ENCODE measurements at places on chromosomes 5 and 9.

GRCh38 chr5:78632467-78632866 is 16.1 kb downstream of the LHFPL2 start:
- DNase-seq, result no peak

DNA sequence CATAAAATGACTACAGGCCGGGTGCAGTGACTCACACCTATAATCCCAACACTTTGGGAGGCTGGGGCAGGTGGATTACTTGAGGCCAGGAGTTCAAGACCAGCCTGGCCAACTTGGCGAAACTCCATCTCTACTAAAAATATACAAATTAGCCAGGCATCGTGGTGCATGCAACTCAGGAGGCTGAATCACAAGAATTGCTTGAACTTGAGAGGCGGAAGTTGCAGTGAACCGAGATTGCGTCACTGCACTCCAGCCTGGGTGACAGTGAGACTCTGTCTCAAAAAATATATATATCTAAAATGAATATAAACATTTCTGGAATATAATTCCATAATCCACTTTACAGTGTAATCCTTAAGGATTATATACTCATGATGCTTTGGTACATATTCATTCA is 66.5 kb downstream of the TEX10 start:
- DNase-seq, result no peak

- no peak for DNase-seq
These were observed 2.7 kb downstream of the DAB2 start for GRCh38 chr5:39422036-39422606.

DNA sequence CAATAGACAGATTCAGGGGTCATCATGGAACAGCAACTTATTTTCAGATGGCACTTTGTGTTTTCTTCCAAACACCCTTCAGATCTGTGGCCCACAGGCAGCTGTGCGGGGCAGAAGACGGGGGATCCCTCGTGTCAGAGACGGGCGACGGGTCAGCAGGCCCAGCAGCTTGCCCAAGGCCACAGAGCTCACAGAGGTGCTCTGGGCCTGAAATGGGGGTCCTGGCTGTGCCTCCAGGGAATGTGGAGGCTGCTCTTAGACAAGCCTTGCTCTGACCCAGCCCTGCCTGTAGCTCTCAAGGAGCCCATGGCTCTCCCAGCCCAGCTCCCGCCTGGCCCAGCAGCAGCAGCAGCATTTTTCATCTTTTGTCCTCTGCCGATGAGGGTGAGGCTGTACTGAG is 40.9 kb upstream of the SARDH start:
- no peak for DNase-seq

GRCh38 chr5:128424646-128425045 is 113.4 kb downstream of the FBN2 start:
- no peak for DNase-seq

- no peak for DNase-seq
These were observed 13.9 kb downstream of the SLC31A2 start for GRCh38 chr9:113164536-113165300.

DNA sequence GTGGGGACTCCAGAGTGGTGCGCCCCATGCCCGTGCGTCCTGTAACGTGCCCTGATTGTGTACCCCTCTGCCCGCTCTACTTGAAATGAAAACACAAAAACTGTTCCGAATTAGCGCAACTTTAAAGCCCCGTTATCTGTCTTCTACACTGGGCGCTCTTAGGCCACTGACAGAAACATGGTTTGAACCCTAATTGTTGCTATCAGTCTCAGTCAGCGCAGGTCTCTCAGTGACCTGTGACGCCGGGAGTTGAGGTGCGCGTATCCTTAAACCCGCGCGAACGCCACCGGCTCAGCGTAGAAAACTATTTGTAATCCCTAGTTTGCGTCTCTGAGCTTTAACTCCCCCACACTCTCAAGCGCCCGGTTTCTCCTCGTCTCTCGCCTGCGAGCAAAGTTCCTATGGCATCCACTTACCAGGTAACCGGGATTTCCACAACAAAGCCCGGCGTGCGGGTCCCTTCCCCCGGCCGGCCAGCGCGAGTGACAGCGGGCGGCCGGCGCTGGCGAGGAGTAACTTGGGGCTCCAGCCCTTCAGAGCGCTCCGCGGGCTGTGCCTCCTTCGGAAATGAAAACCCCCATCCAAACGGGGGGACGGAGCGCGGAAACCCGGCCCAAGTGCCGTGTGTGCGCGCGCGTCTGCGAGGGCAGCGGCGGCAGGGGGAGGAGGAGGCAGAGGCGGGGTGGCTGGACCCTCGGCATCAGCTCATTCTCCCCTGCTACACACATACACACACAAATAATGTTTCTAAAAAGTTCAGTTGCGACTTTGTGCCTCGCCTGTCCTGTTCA is 668 bp downstream of the GLIS3 start:
- peak; percentile 15 for DNase-seq

DNA sequence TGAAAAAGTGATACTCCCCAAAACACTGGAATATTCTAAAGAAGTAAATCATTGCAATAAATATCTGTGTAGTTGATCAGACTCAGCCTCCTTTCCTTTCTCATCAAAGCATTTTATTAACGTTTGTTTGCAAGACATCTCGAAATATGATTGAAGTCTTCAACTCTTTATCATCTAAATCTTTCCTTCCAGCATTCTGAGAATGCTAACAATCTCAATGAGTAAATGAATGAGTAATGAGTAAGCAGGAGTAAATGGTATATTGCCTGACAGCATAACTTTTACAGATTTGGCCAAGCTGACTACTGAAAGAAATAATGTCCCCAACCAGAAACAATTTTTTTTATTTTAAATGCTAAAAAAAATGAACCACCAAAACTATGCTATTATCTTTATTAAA is 157.1 kb downstream of the SLCO4C1 start:
- DNase-seq, result no peak

DNA sequence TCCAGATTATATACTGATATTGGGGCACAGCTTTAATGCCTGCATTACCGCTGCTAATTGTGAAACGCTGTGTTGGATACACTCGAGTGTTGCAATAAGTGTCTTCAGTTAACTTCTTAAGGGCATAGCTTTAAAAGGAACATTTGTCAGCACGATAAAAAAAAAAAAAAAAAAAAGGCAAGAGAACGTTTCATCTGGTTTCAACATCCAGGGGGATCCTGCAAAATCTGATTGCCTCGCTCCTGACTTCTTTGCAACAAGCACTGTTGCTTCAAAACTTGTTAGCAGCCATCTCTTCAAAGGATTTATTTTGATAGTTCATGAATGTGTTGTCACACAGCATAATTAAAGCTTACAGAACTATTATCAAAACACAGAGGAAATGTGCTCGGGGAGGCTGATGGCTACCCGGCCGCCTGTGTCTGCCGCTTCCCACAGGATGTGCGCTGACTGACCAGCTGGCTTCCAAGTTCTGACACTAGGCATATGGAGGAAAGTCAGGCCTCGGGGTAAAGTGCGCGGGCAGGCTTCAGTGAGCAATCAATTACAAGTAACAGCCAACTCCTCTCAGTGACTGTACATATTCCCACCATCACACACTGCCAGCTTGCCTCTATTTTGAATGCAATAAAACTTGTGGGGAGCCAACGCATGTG is 77.7 kb downstream of the EBF1 start:
- no peak for DNase-seq

DNA sequence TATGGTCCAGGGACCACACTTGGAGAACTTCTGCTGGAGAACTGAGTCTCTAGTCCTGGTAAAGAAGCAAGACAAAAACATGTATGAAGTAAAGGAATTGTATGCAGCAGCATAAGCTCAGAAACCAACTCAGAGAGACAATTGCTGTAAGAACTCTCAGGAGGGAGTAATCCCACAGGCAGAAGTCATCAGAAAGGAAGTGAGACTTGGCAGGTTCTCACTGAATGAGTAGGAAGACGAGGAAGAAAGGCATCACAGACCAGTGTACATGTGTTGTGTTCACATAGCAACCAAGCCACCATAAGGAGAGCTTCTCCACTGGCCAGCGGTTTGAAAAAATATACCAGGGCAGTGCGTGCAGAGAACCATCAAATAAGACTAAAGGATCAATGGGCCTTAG is 57.9 kb upstream of the FST start:
- no peak for DNase-seq

All from 8988T (cell line).